Stimulated activated CD8-positive, alpha-beta memory T cell treated with anti-CD3 and anti-CD28 coated beads, Interleukin-15, amount 100 ng/mL, for 24 hours (primary cell): ENCODE measurements at places on chromosomes 11 and 22.

DNA sequence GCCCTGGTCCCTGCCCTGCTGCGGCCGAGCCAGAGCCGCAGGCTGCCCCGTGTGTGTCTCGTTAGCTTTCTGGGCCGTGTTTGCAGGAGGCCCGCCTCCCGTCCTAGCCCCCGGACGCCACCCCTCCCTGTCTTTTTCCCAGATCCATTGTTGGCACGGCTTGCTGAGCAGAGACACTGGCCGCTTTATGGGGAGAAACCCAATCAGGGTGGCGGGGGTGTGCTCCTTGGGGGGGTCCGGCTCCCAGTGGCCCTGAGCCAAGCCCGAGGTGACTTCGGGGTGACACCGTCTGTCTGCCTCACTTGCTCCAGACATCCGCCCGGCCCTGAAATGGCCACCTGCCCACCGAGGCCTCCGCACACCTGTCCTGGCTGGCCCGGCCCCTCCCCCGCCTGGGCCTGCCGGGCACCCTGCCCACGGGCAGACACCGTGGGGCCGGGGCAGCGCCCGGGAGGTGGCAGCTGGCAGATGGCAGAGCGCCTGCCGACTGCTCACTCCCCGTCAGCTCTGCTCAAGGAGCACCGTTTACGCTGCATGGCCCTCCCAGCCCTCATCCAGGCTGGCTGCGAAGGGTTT, 43.1 kb upstream of the PPARA start:
- DNase-seq, result no peak

- DNase-seq, result no peak
Observed at GRCh38 chr11:10309163-10310093, 4.6 kb downstream of the ADM start.

GRCh38 chr11:103928802-103929161, 107.7 kb upstream of the DDI1 start:
- no peak for DNase-seq

GRCh38 chr11:58762284-58763119, 30.8 kb upstream of the GLYAT start:
- DNase-seq, result no peak

DNA sequence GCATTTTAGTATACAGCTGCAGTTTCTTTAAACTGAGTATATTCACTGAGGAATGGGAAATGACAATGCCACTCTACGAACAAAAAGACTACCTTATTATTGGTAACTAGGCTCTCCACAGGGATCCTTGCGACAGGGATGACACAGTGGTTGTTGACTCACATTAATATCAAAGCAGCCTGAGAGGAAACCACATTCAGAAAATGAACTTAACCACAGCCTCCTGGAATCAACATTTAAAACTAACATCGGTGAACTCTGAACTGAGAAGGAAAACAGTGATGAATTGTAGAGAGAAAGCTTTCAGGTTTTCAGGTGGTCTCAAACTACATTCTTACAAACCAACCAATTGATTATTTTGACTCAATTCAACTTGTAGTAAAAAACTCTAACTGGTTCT, 90.3 kb upstream of the MTMR2 start:
- DNase-seq, result no peak

DNA sequence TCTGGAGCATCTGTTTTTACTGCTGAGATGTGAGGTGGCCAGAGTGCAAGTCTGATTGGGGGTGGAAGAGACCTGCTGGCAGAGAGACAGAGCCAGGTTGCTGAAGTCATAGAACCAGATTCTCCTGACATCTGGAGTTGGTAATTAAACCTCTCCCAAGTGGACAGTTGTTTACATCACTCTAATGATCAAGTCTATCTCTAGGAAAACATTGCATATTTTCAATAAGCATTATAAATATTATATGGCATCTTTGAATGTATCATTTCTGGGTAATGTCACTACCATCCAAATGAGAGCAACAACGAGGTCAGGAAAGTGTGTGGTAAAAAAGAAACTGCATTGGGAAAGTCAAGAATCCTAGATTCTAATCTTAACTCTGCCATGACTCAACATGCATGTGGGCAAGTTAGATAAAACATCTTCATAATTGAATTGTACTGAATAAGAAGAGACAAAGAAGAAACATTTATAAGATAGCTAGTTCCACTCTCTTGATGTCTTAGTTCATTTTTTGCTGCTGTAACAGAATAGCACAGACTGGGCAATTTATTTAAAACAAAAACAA, 351.2 kb upstream of the API5 start:
- DNase-seq, result no peak

DNA sequence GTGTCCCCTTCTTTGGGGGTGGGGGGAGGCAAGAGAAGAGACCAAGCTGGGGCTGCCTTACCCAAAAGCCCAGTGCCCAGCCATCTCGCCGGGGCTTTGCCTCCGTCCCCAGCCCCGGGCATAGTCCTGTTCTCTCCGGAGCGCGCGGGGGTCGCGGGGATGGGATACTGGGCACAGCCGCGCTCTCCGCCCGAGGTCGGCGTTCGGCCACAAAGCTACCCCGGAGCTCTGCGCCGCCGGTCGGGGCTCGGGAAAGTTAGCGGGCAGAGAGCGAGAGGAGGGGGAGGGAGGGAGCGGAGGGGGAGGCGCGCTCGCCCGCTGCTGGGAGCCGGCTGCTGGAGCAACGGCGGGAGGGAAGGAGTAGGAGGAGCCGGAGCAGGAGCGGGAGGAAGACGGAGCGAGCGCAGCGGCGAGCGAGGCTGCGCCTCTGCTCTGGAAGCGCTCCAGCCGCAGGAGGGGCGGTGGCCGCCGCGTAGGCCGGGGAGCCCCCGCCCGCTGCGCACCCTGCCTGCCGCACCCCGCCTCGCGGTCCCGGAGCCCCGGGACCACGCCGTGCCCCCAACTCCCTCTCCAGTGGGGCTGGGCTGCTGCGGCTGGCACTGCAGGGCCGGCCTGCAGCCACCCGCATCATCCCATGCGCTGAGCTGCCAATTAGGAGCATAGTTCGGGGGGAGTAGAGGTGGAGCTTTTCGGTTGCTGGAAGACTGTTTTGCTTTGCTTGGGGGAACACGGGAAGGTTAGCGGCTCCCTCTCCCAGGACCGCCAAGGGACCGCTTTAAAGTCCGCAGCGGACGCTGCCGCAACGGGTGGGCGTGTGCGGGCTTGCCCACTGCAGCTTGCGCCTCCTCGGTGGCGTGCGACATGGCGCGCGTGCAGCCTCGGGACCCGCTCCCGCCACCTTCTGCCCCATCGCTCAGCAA, at the start of gene SCN4B:
SCN4B (minus strand) TSS at position 272 of the 920 bp plus-strand sequence; CDS start at position 122, 150 bp downstream.
- DNase-seq, result no peak

DNA sequence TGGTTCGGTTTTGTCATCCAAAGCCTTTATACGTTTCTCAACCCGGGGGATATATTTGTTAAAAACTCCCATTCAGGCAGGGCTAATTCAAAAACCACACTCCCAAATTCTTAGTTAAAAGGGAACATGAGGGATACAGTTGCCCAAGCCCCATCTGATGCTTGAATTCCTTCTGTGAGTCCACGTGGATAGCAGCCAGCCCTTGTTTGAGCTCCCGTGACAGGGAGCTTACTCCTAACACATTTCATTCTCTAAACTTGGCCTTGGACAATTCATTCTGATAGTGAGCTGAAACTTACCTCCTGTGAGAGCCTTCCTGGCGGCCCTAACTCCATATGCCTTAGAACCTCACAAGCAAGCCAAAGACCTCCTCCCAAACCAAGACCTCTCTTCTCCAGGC, 357.5 kb downstream of the TENM4 start:
- DNase-seq, result no peak

DNA sequence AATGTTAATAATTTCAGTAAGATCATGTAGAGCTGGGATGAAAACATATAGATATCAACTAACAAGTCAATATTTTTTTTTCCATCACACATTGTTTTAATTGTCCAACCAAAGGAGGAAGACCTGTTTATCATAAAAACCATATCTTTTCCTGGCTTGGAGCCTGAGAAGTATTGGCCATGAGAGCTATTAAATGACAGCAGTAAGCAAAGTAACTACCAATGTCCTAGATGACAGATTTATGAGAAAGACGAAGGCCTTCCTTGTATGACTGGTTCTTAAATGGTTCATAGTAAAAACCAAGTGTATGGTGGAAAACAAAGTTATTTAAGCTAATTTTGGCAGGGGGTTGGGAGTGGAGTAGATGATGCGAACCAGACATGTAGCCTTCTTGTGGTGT, 1147.1 kb upstream of the TENM4 start:
- DNase-seq, result no peak
